B cell (primary cell): ENCODE measurements at places on chromosomes 3 and 15. TPM values are rescaled to one million over a fixed set of nuclear protein-coding genes. Genes with fewer than 3 reads are reported as not detected.

Gene SAMMSON
- not detected in 2 replicates for total RNA-seq

Gene CSPG4
- total RNA-seq, result 0.15 and 0.17 TPM in 2 replicates

Gene ZMYND10
- total RNA-seq, result 1.8 and 3.3 TPM in 2 replicates

Gene CSPG5
- total RNA-seq, result 0.68 and 0.99 TPM in 2 replicates

Gene C3orf49
- total RNA-seq, result not detected in 2 replicates

DNA sequence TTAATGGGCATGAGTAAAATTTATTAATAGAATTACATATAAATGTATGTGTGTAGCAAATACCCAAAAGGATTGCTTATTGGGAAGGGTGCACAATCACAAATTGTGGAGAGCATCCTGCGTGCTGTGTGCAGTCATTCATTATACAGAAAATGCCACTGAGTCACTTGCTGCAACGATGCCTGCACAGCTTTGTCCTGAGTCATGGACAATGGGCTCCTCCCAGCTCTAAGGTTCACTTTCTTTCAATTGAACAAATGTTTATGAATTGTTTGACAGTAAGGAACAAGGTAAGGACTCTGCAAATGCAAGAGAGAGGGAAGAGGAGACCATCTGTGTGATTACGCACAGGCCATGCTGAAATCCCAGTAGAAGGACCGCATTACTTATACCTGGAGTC, 18.7 kb downstream of the CFAP161 start:
- no peaks in the 10 kb centered on the region for H3K36me3 ChIP-seq
- H3K4me3 ChIP-seq, result no peak overlapping the region
- no peak for DNase-seq
- H3K4me1 ChIP-seq, result no peaks in the 10 kb centered on the region
- no peaks in the 10 kb centered on the region for H3K27me3 ChIP-seq
- H3K27ac ChIP-seq, result no peak overlapping the region

DNA sequence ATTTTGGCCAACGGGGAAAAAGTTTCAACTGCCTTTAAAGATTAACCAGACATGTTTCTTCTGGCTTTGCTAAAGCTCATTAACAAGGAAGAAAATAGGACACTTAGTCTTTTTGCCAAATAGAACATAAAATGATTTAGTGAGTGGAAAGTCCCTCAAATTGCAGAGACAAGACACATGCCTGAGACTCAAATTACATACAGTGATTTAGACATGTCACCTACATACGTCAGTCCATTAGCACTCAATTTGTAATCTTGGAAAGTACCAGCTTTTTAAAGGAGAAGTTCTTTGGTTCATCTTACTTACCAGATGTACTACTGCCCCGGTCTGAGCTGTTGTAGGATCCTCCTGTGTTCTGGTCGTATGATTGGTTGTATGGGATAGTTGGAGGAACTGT, 1134.2 kb downstream of the ROBO1 start:
- DNase-seq, result no peak
- H3K27me3 ChIP-seq, result no peaks in the 10 kb centered on the region
- H3K4me1 ChIP-seq, result no peaks in the 10 kb centered on the region
- no peaks in the 10 kb centered on the region for H3K36me3 ChIP-seq
- no peak overlapping the region for H3K4me3 ChIP-seq

- peaks cover 61% of the 10 kb centered on the region for H3K4me1 ChIP-seq
- no peak overlapping the region for H3K4me3 ChIP-seq
- no peaks in the 10 kb centered on the region for H3K27me3 ChIP-seq
- H3K36me3 ChIP-seq, result peaks cover 3% of the 10 kb centered on the region
Observed at GRCh38 chr15:66390678-66391077, 4.0 kb downstream of the MAP2K1 start.

DNA sequence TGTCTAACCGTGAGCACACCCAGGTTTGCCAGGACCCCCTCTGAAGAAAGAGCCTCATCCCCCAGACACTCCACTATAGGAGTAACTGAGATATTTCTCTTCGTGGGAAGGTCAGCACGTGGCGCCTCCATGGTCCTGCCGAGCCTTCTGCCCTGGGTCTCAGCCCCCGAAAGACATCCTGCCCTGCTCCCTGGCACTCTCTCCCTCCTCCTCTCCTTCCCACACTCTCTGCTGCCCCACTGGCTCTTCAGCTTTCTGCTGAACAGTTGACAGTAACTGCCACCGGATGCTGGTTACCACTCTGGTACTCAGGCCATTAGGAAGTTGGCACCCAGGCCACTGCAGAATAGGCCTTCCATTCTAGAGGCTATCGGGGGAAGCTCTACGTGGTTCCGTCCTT, 185.2 kb downstream of the UACA start:
- no peak for DNase-seq
- no peaks in the 10 kb centered on the region for H3K4me1 ChIP-seq
- H3K4me3 ChIP-seq, result no peak overlapping the region
- no peaks in the 10 kb centered on the region for H3K36me3 ChIP-seq
- H3K27me3 ChIP-seq, result peaks cover 3% of the 10 kb centered on the region
- no peak overlapping the region for H3K27ac ChIP-seq

- H3K27ac ChIP-seq, result no peak overlapping the region
- no peak for DNase-seq
- no peaks in the 10 kb centered on the region for H3K4me1 ChIP-seq
Observed at GRCh38 chr3:52557011-52557960, 20.9 kb downstream of the UQCC5 start.

- H3K36me3 ChIP-seq, result peaks cover 19% of the 10 kb centered on the region
- no peaks in the 10 kb centered on the region for H3K27me3 ChIP-seq
- H3K27ac ChIP-seq, result no peak overlapping the region
- peaks cover 83% of the 10 kb centered on the region for H3K4me1 ChIP-seq
Observed at GRCh38 chr3:15280853-15281532, 51.4 kb downstream of the SH3BP5 start.

DNA sequence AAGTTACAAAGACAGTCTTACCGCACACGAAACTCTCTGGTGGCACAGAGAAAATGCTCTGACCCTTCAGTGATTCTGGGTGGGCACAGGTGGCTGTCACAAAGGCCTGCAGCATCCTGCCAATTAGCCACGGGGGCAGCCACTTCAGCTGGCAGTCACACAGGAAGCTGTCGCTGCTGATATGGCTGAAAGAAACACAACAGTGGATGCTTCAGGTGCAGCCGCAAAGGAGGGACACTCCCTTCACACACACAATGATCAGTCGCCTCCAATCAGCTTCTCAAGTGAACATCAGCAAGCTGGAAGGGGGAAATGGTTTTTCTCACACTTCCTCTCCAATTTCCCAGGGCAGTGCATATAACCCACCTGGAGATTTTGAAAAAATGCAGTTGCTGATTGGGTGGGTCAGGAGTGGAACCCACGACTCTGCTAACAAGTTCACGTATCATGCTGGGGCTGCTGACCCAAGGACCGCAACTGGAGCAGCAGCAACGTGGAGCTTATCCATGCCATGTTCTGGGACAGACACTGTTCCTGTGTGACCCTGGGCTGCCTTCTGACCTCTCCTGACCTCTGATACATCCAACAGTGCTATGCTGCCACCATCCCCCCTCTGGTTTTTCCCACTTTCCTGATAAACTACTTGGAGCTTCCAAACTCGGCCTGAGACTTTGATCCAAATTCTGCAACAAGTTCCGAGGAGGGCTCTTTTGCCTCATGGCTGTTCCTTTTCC, 106.6 kb downstream of the LRIG1 start:
- peak; percentile 79 for DNase-seq
- peak overlapping the region; percentile 72 for H3K27ac ChIP-seq
- no peaks in the 10 kb centered on the region for H3K27me3 ChIP-seq
- no peaks in the 10 kb centered on the region for H3K36me3 ChIP-seq
- peaks cover 35% of the 10 kb centered on the region for H3K4me1 ChIP-seq
- H3K4me3 ChIP-seq, result peak overlapping the region; percentile 58

- H3K27ac ChIP-seq, result peak overlapping the region; percentile 84
- peaks cover 48% of the 10 kb centered on the region for H3K4me1 ChIP-seq
- H3K36me3 ChIP-seq, result peaks cover 15% of the 10 kb centered on the region
- no peaks in the 10 kb centered on the region for H3K27me3 ChIP-seq
- H3K4me3 ChIP-seq, result peak overlapping the region; percentile 54
Observed at GRCh38 chr15:83065431-83065830, 1.6 kb downstream of the BTBD1 start.

- H3K27me3 ChIP-seq, result no peaks in the 10 kb centered on the region
- DNase-seq, result no peak
- no peak overlapping the region for H3K4me3 ChIP-seq
- H3K4me1 ChIP-seq, result peaks cover 7% of the 10 kb centered on the region
- no peak overlapping the region for H3K27ac ChIP-seq
- no peaks in the 10 kb centered on the region for H3K36me3 ChIP-seq
Observed at GRCh38 chr3:114444216-114444615, 150.4 kb downstream of the TIGIT start.

- H3K27ac ChIP-seq, result no peak overlapping the region
- H3K4me3 ChIP-seq, result no peak overlapping the region
- no peaks in the 10 kb centered on the region for H3K27me3 ChIP-seq
- H3K36me3 ChIP-seq, result no peaks in the 10 kb centered on the region
- H3K4me1 ChIP-seq, result no peaks in the 10 kb centered on the region
Observed at GRCh38 chr15:83943849-83944404, 290.0 kb downstream of the ADAMTSL3 start.

GRCh38 chr3:147758771-147759170, 349.6 kb downstream of the ZIC1 start:
- no peak overlapping the region for H3K27ac ChIP-seq
- no peaks in the 10 kb centered on the region for H3K4me1 ChIP-seq
- no peak for DNase-seq
- no peaks in the 10 kb centered on the region for H3K36me3 ChIP-seq
- H3K4me3 ChIP-seq, result no peak overlapping the region
- no peaks in the 10 kb centered on the region for H3K27me3 ChIP-seq

DNA sequence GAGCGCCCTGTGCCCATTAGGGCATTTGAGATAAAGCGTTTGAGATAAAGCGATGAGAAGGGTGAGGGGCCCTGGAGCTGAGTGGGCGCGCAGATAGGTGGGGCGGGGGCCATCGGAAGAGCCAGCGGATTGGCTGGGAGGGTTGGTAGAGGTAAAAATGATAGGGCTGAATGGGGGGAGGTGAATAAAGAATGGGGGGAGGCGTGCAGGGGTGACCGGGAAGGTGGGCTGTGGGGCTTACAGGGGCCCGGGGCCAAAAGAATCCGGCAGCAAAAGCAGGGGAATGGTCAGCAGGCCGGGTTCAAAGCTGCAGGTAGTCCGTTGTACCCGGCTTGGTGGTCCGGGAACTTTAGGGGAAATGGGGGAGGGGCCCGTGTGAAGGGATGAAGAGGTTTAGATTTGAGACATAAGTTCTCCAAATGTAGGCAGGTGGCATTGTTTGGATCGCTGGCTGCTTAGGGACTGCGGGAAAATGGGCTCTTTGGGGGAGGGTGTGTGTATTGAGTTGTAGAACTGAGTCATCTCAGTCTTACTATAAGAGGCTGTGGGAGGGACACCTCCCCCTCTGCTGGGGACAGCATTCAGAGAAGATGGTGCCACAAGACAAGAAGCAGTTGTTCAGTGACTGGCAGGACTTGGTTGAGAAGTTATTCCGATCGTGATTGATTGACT, 610 bp downstream of the ARID3B start:
- DNase-seq, result peak; percentile 65
- peaks cover 33% of the 10 kb centered on the region for H3K4me1 ChIP-seq
- H3K4me3 ChIP-seq, result peak overlapping the region; percentile 100
- H3K36me3 ChIP-seq, result peaks cover 12% of the 10 kb centered on the region
- no peaks in the 10 kb centered on the region for H3K27me3 ChIP-seq
- H3K27ac ChIP-seq, result peak overlapping the region; percentile 72

DNA sequence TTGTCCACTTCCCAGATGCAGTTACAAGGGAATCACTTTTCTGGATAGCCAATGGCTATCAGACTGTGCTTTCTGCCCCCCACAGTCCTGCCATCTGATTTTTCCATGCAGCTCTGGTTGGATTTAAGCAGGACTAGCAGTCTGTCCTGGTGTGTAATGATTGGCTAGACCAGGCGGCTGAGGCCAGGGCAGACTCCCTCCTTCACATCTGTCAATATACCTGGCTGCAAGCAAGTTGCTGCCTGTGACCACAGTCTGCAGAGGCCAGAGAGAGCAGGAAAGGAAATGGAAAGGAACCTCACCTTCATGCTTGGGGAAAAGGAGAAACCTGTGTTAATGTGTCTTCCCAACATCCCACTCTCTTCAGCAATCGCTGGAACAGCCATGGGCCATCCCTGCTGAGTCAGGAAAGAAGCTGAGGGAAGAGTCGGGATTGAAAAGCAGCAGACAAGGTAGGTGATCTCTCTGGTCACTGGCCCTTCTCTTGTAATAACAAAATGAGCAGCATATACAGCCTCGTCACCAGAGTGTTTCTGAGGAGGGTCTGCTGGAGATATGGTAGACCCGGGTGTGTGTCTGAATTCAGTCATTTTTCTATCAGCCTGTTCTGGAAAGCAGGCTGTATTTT, 126.7 kb upstream of the PHLDB2 start:
- H3K4me3 ChIP-seq, result no peak overlapping the region
- DNase-seq, result no peak
- no peaks in the 10 kb centered on the region for H3K27me3 ChIP-seq
- no peak overlapping the region for H3K27ac ChIP-seq
- H3K36me3 ChIP-seq, result no peaks in the 10 kb centered on the region

DNA sequence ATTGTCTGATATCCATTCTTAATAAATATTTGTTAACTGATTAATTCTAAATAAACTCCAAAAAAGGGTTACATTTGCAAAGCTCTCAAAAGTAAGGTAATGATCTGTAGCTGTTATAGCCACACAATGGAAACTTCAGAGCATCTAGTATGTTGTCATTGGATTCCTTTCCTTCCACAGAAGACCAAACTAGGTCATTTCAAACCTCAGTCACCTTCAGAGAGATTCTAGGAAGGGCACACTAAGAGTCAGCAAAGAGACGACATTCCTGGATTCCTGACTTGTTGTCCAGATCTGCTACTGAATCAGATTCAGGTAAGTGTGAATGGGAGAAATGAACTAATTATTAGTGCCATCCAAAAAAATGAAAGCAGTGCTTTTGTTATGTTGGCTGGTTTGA, 3.0 kb upstream of the COL8A1 start:
- no peak overlapping the region for H3K27ac ChIP-seq
- no peak for DNase-seq
- H3K27me3 ChIP-seq, result peaks cover 23% of the 10 kb centered on the region
- H3K36me3 ChIP-seq, result no peaks in the 10 kb centered on the region
- H3K4me3 ChIP-seq, result no peak overlapping the region

GRCh38 chr3:78978037-78978436, 789.8 kb downstream of the ROBO1 start:
- H3K27ac ChIP-seq, result no peak overlapping the region
- H3K27me3 ChIP-seq, result no peaks in the 10 kb centered on the region
- H3K36me3 ChIP-seq, result no peaks in the 10 kb centered on the region
- no peak for DNase-seq
- H3K4me3 ChIP-seq, result no peak overlapping the region

DNA sequence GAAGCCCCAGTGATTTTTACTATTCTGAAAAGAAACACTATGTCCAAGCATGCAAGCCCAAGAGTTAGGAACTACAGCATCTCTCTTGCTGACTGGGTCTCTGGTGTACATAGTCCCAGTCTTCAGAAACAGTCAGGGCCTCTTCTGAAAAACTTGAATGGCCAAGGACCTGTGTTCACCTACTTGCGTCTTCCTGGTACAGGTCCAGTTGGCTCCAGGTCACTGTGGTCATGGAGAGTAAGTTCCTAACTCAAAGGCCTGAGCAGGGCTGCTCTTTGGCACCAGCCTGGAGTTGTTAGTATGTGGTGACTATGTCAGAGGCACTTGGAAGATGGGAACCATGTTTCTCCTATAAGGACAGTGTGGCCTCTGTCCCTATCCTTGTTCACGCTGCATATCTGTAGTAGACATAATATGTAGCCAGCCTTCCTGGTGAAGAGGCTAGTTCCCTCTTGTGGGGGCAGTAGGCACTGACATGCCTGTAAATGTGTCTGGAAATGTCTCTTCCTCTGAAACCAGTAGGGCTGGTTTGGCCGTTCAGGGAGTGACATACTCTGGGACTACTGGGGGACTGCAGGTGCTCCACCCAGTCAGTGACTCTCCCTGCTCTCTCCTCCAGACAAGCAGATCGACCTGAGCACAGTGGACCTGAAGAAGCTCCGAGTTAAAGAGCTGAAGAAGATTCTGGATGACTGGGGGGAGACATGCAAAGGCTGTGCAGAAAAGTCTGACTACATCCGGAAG, 2.6 kb upstream of the RBM15B start:
- H3K4me3 ChIP-seq, result no peak overlapping the region
- H3K27me3 ChIP-seq, result no peaks in the 10 kb centered on the region
- peaks cover 50% of the 10 kb centered on the region for H3K4me1 ChIP-seq
- peaks cover 33% of the 10 kb centered on the region for H3K36me3 ChIP-seq
